Effector CD8-positive, alpha-beta T cell (primary cell): ENCODE measurements at places on chromosomes 4 and X.

GRCh38 chr4:92359491-92359890, 55.7 kb downstream of the GRID2 start:
- no peak for DNase-seq

DNA sequence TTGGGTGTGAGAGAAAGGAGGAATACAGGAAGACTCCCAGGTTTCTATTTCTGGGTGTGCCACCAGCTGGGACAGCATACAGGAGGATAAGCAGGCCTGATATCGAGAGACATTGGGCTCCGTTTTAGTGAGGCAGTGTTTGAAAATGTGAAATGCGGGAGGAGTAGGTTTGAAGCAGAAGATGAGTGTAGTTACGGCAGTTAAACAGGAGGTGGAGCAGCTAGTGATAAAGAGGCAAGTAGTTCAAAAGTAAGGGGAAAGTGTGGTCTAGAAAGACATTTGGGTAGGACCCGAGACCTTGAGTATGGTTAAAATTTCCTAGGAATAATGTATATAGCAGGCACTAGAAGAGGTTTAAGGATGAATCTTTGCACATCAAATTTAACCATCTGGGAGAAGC, 42.4 kb downstream of the DCUN1D4 start:
- DNase-seq = no peak

GRCh38 chr4:1535926-1536578, 129.8 kb upstream of the NKX1-1 start:
- no peak for DNase-seq

- no peak for DNase-seq
Measured at GRCh38 chr4:99634742-99635360, 22.8 kb downstream of the C4orf54 start.

GRCh38 chrX:18010253-18010652, 149.2 kb upstream of the RAI2 start:
- DNase-seq = no peak

- DNase-seq = no peak
Measured at GRCh38 chrX:124010566-124010965, 49.1 kb downstream of the STAG2 start.

- no peak for DNase-seq
Measured at GRCh38 chr4:71209161-71209560, 129.7 kb upstream of the SLC4A4 start.

DNA sequence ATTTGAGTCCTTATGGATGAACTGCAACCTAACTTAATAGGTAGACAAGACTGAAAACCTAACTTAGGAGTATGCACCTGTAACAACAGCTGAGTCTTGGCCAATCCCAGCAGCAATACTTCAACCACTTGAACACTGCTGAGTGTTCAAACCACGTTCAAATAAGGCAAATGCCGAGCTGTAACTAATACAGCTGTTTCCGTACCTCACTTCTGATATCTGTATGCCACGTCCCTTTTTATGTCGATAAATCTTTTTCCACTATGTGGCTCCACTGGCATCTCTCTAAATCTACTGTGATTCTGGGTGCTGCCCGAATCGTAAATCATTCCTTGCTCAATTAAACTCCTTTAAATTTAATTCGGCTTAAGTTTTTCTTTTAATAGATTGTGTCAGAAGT, 459.7 kb downstream of the INPP4B start:
- no peak for DNase-seq

GRCh38 chr4:93747220-93747619, 81.3 kb upstream of the ATOH1 start:
- no peak for DNase-seq

- DNase-seq = no peak
Measured at GRCh38 chrX:19991350-19991718, 473 bp upstream of the BCLAF3 start.

- DNase-seq = no peak
Measured at GRCh38 chr4:41119867-41120295, 94.5 kb downstream of the APBB2 start.

DNA sequence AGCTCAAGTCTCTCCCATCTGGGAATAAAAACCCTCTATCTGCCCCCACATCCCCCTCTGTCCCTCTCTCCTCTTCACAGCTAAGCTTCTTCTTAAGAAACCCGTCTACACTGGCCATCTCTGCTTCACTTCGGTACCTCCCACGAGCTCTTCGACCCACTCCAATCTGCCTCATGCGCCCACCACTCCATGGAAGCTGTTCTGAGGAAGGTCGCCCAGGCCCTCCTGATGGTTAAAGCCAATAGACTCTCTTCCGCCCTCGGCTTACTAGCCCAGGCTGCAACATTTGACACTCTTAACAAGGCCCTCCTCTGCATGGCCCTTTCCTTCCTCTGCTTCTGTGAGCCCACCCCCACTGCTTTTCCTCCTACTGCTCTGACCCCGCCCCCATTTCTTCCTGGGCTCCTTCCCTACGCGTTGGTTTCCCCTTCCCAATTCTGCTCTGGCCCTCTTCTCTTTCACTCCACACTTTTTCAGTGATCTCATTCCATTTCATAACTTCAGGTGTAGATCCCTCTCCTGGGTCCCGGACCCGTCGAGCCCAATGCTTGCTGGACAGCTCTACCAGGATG, 11.8 kb downstream of the IQSEC2 start:
- DNase-seq = no peak

DNA sequence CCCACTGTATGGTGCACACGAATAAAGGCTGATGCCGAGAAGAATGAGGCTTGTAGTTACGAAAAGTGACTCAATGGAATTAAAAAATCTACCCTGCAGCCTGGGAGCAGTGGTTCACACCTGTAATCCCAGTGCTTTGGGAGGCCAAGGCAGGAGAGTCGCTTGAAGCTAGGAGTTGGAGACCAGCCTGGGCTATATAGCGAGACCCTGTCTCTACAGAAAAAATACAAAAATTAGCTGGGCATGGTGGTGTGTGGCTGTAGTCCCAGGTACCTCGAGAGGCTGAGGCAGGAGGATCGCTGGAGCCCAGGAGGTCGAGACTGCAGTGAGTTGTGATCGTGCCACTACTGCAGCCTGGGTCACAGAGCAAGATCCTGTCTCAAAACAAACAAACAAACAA, 11.7 kb upstream of the OPN1LW start:
- DNase-seq = no peak

GRCh38 chrX:40156470-40157227, 58.9 kb upstream of the BCOR start:
- DNase-seq = no peak

DNA sequence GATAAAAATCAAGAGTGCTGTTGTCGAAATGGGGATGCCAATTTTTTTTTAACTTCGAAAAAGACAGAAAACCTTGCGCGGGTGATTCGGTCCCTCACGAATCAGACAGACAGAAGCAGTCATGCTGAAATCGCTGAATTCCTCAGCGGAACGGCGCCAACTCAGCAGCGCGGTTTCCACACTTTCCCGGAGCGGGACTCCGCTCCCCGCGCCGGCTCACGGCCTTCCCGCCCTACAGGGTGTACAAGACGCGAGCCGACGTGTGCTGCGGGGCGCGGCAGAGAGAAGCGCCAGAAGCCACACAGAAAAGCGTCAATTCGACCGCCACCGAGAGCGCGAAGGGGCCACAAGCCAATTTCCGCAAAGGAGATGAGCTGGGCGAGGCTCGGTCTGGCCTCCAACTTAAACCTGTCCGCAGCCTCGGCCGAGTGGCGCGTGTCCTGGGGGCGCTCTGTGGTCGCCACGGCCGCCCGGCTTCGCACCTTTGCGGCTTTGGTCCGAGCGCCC, 1.3 kb downstream of the NEXMIF start:
- DNase-seq = no peak

- DNase-seq = no peak
Measured at GRCh38 chr4:95265814-95266740, 282.7 kb downstream of the UNC5C start.

- no peak for DNase-seq
Measured at GRCh38 chr4:53920116-53920515, 144.3 kb downstream of the CHIC2 start.

DNA sequence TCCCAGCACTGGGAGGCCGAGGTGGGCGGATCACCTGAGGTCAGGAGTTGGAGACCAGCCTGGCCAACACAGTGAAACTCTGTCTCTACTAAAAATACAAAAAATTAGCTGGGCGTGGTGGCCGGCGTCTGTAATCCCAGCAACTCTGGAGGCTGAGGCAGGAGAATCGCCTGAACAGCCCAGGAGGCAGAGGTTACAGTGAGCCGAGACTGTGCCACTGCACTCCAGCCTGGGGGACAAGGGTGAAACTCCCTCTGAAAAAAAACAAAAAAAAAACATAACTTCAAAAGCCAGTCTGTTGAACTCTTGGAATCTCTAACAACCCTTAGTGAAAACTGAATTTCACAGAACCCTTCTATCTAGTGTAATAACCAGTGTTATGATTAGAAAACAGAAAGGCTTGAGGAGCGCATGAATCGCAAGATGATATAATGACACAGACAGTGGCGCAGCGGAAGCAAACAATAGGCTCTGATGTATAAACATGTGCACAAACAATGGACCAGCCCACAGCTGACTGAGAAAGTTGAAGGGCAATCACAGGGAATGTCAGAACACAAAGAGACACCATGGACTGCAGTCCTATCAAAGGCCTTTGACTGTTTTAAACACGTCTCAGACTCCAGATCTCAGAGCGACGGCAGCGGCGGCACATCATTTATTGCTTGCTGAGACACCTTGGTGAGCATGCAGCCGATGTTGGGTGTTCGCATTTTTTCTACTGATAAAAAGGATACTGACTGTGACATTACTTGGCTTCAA, 81.6 kb downstream of the NSUN7 start:
- no peak for DNase-seq

- no peak for DNase-seq
Measured at GRCh38 chr4:174402470-174403176, 118.9 kb downstream of the CEP44 start.

DNA sequence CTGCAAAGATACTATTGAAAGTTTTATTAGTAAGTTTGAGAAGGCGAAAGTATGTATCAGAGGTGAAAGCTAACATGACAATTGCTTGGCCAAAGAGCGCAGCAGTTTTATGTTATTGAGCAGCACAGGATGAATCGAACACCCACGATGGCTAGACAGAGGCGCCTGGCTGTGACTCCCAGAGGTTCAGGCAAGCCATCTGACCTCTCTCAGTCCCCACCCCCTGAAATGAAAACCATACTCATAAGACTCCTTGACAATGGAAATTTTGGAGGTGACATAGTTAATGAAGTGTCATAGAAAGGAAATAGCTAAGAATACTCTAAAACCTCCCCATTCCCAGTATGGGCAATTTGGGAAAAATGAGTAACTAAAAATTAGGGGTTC, 70.6 kb downstream of the MGST2 start:
- DNase-seq = no peak

DNA sequence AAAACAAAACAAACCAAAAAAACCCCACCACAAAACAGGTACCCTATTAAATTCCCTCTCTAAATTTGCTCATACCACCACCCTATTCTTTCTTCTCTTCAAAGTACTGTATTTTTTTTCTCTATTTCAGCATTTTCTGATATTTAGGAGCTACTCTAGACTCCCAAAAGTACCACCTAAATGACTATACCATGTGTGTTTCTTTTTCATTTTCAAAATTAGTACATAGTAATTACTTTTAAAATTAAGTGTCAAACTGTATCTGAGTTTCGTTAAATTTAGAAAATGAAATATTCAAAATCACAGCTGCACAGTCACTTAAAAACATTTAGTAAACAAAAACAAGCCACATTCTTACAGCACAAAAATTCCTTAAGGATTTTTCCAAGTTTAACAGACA, 161.7 kb downstream of the FBXW7 start:
- DNase-seq = no peak

DNA sequence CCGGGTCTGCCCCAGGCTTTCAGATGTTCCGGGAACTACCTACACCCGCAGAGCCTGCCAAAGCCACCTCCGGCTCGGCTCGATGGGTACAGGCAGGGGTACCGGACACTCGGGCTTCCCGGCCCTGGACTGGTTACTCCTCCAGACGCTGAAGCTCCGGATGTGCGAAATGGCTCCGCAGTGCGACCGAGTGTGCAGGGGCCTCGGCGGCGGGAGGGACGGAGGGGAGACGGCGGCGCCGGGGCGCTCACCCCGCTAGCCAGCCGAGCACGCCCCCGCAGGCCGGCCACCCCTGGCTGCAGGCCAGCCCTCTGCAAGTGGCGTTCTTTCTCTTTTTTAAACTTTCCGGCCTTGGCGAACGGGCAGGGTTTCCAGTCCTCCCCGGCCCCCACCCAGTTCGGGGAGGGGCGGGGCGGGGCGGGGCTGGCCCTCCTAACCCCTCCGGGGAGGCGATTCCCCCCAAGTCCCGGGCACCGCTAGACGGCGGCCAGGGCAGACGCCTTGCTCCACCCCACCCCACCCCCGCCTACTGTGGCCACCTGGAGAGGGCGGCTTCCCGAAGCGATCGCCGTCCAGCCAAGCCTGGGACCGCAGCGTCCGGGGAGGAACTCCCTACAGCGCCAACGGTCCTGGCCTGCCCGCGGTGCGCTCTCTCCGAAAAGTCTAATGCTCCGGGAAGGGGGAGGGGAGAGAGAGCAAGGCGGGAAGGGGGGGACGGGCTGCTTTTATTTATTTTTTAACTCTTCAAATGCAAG, 7.5 kb downstream of the BCOR start:
- no peak for DNase-seq

- DNase-seq = no peak
Measured at GRCh38 chr4:11271263-11271662, 157.4 kb downstream of the HS3ST1 start.

DNA sequence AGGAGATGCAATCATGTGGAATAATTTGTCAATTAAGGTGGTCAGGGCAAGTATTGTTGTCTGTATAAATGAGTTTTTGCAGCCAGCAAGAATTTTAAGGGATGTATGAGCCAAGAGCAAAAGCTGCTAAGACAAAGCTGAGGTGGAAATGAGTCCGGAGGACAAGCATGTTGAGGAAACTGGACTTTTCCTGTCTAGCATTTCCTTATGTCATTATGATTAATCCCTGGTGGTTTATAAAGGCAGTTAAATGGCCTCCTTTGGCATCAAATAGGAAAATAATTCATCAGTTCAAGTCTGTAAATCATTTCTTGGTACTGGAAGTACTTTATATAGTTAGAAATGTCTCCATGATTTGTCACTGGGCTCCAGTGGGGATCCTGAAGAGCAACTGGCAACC, 61.6 kb upstream of the TEX13A start:
- DNase-seq = no peak

DNA sequence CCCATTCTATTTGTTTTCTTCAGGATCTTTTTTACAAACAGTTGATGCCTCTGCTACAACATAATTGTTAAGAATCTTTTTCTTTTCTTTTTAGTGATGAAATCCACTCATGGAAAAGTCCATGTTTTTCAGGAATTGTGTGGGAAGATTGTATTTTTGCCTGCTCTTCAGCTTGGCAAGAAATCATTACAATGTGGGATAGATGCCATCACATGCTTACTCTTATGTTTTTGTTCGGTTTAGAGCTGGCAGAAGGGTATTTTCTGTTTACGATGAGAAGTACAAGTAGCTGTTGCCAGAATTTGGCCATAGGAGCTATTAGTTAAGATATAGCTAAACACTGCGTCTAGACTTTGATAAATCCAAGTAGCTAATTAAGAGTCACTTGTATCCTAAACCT, 2585.3 kb downstream of the ARAP2 start:
- DNase-seq = no peak

- DNase-seq = no peak
Measured at GRCh38 chr4:165079476-165079875, 25.8 kb downstream of the TRIM75 start.
